Caki2 (cell line): ENCODE measurements at places on chromosomes 7 and 10. TPM values are rescaled to one million over a fixed set of nuclear protein-coding genes. Genes with fewer than 3 reads are reported as not detected.

Gene SEMA3D
- total RNA-seq = not detected in 2 replicates

Gene PROSER2
- 83.5 and 84.9 TPM in 2 replicates for total RNA-seq

Gene TEX36
- not detected in 2 replicates for total RNA-seq

Gene DNAJC30
- total RNA-seq = 10.7 and 20.2 TPM in 2 replicates

Gene BZW2
- 69.3 and 79.7 TPM in 2 replicates for total RNA-seq

Gene RNF32
- total RNA-seq = 2.6 and 13.5 TPM in 2 replicates

Gene SKIDA1
- total RNA-seq = 5.0 and 9.0 TPM in 2 replicates

Gene ATAD1
- 22.6 and 37.7 TPM in 2 replicates for total RNA-seq

Gene GIMAP5
- total RNA-seq = not detected in 2 replicates

Gene TDRD1
- not detected in 2 replicates for total RNA-seq

Gene ACSL5
- not detected in 2 replicates for total RNA-seq

Gene MPP7
- 1.8 TPM in 1 of 2 replicates, not detected in the other for total RNA-seq

Gene TMEM140
- 0.81 and 0.98 TPM in 2 replicates for total RNA-seq

Gene AFAP1L2
- 9.0 and 17.6 TPM in 2 replicates for total RNA-seq

Gene CYP3A4
- total RNA-seq = not detected in 2 replicates

Gene ADAM12
- total RNA-seq = 14.0 and 26.1 TPM in 2 replicates

Gene WBP1L
- 8.1 and 12.7 TPM in 2 replicates for total RNA-seq

Gene MRPS17
- total RNA-seq = 21.8 and 27.3 TPM in 2 replicates

Gene ITGA8
- total RNA-seq = not detected in 2 replicates

Gene DGKI
- total RNA-seq = 1.1 and 1.2 TPM in 2 replicates

Gene ARHGEF5
- 8.7 and 10.6 TPM in 2 replicates for total RNA-seq

Gene PRLHR
- total RNA-seq = not detected in 2 replicates

Gene GIMAP2
- not detected in 2 replicates for total RNA-seq
